ENCODE measurements at places on chromosomes 6 and 20.
A peak's percentile ranks its signal among the peaks of the same experiment; 100 is the strongest.

DNA sequence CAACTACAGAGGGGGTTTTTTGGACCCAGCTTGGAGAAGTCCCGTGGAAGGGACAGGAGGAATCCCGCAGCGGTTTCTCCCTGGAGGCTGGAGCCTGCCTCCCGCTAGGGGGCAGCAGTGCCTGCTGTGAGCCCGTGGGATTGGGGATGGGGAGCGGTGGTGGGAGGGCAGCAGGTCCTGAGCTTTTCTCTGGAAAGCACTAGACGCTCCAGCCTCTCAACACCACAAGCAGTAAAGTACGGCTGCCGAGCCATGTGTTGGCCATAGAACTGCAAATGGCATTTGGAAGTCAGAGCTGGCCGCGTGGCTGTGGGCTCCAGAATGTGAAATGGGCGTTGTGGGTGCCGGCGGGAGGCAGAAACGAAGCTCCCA lies 47.8 kb downstream of the GMPR start:
- DNase-seq, result peak; percentile 76

GRCh38 chr20:19397666-19398065 lies 185.2 kb downstream of the SLC24A3 start:
- no peak for DNase-seq

DNA sequence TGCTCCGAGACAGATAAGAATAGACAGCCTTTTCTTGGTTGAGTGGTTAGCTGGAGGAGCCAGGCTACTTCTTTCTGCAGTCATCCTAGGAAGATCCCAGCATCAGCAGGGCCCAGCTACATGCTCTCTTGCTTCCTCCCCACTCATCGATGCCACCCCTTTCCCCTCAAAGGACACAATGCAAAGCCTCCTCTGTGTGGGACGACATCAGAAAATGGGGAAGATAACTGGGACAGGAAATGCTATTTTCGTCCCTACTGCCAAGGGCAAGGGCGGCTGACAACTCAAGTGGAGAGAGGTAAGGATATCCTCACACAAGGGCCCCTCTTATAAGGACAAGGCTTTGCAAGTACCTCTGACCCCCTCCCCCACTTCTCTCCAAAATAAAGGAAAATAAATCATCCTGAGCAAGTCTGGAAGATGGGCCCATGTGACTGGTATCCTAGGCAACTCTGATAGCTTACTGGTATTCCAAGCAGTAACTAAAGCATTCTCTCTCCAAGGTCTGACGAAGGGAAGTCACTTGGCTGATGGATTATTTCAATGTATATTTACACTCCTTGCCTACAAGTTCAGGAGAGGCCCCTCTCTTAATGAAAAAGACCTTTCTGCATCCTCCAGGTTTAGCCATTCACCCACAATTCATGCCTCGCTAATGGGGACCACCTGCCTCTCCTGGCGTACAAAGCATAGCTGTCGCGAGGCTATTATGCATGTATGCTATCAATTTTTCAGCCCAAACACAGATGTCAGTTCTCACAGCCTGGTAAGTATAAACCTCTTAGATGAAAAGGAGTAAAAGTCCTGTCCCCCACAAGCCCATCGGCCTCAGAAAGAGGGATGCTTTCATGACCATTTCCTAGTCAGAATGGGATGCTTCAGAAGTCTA lies 11.3 kb downstream of the ELMO2 start:
- DNase-seq, result no peak

GRCh38 chr6:85435851-85436250 lies 14.0 kb upstream of the NT5E start:
- peak; percentile 57 for DNase-seq

DNA sequence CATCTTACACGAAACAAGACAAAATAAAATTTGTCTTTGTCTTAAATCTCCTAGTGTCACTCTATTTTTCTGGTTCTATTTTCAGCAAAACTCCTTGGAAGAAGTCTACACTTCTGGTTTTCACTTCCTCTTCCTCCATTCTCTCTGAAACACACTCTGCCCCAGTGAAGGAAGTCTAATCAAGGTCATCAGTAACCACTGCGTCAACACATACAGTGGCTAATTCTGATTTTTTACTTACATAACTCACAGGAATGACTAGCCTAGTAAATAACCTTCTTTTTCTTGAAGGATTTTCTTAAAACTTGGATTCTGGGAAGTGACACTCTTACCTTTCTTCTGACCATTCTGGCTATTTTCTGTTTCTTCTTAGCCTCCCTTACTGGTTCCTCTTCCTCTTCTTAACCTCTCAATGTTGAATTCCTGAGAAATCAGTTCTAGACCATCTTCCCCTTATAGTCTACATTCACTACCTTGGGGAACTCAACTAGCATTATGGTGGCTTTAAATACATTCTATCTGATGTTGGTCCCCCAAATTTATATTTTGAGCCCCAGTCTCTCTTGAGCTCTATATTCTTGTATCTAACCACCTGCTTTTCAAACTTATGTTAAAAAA lies 37.5 kb downstream of the AIG1 start:
- DNase-seq, result peak; percentile 22
